ENCODE measurements at places on chromosomes 6 and 20. TPM values are rescaled to one million over a fixed set of nuclear protein-coding genes. Genes with fewer than 3 reads are reported as not detected.

EYA2 gene
- total RNA-seq, result 1.0 TPM

DIDO1 gene
- 26.1 TPM for total RNA-seq

ZBTB9 gene
- 3.7 TPM for total RNA-seq

HDAC2 gene
- total RNA-seq, result 68.8 TPM

NOTCH4 gene
- 2.0 TPM for total RNA-seq

CYP21A2 gene
- total RNA-seq, result 0.17 TPM

OR2J3 gene
- not detected for total RNA-seq

IL17A gene
- total RNA-seq, result not detected

INSM1 gene
- total RNA-seq, result not detected

SOX4 gene
- 5.1 TPM for total RNA-seq

CLPSL2 gene
- not detected for total RNA-seq

DNPH1 gene
- total RNA-seq, result 74.8 TPM

HLA-DQA1 gene
- not detected for total RNA-seq

LRRC73 gene
- under 0.01 TPM for total RNA-seq

NKAPL gene
- total RNA-seq, result 1.3 TPM

GNAS-AS1 gene
- total RNA-seq, result 1.2 TPM

LRRC1 gene
- total RNA-seq, result 6.4 TPM

SLA2 gene
- total RNA-seq, result not detected

RUNX2 gene
- 9.2 TPM for total RNA-seq

C6orf163 gene
- 0.34 TPM for total RNA-seq

RGS17 gene
- 8.2 TPM for total RNA-seq

RAET1E gene
- not detected for total RNA-seq

CBFA2T2 gene
- 1.7 TPM for total RNA-seq

DDO gene
- total RNA-seq, result 0.74 TPM

RAB44 gene
- under 0.01 TPM for total RNA-seq

PPP1R3G gene
- total RNA-seq, result 0.59 TPM

SMPDL3A gene
- total RNA-seq, result 5.0 TPM

STX11 gene
- total RNA-seq, result 1.2 TPM

TREM2 gene
- total RNA-seq, result not detected

EYS gene
- not detected for total RNA-seq

CGAS gene
- total RNA-seq, result 8.2 TPM

ADAM33 gene
- 14.7 TPM for total RNA-seq

DDR1 gene
- 13.1 TPM for total RNA-seq

SMOC2 gene
- total RNA-seq, result not detected

ENPP4 gene
- 0.59 TPM for total RNA-seq

CYP39A1 gene
- total RNA-seq, result 1.0 TPM

AURKA gene
- total RNA-seq, result 81.8 TPM

ARG1 gene
- total RNA-seq, result not detected

CPXM1 gene
- 5.6 TPM for total RNA-seq

TRIM10 gene
- not detected for total RNA-seq

MDFI gene
- 7.0 TPM for total RNA-seq

ASIP gene
- not detected for total RNA-seq

HTR1E gene
- not detected for total RNA-seq

MCM8 gene
- 12.1 TPM for total RNA-seq

PPIL6 gene
- 2.4 TPM for total RNA-seq

VGLL2 gene
- not detected for total RNA-seq

EGFL8 gene
- 1.2 TPM for total RNA-seq

BHLHE23 gene
- total RNA-seq, result not detected

SLC35D3 gene
- total RNA-seq, result not detected

Data from bronchus fibroblast of lung (primary cell).